Lower lobe of right lung (tissue), 2 donors: ENCODE measurements at places on chromosomes 6 and 20. TPM values are rescaled to one million over a fixed set of nuclear protein-coding genes. Genes with fewer than 3 reads are reported as not detected.

DNA sequence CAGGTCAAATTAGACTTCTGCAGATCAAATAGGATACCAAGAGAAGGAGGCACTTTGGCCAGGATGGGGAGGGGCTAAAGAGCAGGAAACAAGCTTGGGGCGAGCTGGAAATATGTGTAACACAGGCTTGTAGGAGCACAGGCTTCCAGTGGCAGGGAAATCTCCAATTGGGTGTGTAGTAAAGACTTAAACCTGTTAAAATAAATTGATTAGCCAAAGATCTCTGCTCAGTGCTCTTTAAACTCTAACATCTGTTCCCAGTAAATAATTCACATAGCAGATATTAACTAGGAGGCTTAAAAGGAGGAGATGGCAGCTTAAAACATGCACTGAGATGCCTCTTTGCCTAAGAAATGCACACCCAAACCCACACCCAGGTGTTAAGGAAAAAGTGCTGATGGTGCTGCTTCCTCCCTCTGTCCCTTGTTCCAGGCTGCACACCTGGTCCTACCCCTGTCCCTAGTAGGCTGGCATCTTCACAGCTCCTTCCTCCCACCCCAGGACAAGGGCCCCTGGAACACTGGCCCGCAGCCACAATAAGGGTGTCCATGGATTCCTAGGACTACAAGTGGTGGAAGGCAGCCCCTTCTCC is 93.5 kb upstream of the MLN start:
- no peak for DNase-seq

- DNase-seq: no peak
Measured at GRCh38 chr20:3013771-3014170, 29.7 kb upstream of the GNRH2 start.

DNA sequence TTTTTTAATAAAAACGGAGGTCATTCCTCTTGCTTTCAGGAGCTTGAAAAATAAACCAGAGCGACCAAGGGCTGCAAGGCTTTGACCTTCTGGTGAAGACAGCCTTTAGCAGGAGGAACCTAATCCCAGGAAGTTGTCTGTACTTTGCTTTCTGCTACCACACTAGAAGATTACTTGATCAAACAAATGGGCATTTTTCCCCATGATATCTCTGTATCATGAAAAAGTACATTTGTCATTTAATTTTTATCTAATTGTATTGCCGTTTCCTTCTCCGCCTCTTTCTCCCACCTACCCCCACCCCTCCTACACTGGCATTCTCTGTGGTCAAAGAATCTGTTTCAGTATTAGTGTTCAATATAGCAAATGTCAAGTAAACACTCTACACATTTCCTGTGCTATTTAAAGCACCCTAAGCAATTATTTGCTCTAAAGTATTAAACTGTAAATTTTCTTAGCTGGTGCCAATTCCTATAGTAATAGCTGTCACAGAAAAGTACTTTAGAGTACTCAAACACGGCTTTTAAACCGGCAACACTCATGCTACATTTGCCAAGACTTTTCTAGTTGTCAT is 29.7 kb downstream of the ATXN1 start:
- DNase-seq: no peak

GRCh38 chr6:25147223-25147622 is 132.0 kb upstream of the CARMIL1 start:
- DNase-seq: no peak

DNA sequence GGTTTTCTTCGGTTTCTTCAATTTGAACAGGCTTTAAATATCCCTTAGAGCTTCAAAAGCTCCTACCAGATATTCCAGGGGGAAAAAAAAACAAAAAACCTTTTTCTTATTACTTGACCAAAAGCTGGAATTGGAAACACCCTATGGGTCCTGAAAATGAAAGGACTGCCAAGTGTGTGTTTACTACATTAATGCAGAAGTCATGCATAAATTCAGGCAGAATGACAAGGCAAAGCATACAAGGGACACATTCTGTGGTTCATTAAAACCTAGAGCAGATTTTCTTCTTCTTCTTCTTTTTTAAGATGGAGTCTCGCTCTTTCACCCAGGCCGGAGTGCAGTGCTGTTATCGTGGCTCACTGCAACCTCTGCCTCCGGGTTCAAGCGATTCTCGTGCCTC is 119.1 kb downstream of the GMDS start:
- no peak for DNase-seq

- no peak for DNase-seq
Measured at GRCh38 chr6:143967706-143968376, 40.2 kb downstream of the PLAGL1 start.

DNA sequence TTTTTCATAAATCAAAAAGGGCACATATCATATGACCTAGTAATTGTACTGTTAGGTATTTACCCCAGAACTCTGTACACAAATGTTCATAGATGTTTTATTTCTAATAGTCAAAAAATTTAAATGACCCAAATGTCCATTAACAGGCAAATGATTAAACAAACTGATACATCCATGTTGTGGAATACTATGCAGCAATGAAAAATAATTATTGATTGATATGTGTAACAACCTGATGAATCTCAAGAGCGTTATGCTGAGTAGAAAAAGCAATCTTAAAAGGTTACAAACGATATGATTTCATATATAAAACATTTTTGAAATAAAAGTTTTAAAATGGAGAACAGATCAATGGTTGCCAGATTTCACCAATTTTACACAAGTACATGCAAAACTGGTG is 18.1 kb downstream of the HTR1B start:
- DNase-seq: no peak

DNA sequence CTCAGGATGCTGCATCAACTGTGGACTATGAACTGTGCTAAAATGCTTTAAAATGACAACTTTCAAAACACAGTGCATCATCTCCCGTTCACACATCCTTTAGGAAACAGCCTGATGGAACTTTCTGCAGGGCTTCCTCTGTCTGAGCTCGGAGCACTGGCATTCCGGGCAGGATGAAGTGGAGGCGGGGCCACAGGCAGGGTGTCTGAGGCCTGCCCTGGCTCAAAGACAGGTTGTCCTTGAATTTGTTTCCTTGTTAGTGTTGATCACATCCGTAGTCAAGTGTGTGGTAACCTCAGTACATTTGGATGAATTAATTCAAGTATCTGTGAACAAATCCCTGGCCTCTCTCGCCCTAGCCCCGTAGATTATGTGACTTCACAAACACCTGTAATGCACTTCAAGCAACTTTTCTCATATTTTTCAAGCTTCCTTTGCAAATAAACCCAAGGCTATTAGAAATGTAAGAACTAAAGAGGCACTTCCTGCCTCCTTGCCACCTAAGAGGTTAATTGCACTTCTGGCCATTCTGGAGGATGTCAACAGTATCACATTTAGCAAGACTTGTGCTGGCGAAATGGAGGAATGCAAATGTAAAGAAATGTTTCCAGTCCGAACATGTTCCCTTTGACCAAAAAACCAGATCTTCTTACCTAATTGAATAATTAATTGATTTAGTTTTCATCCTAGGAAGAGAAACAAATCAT is 3.1 kb downstream of the CD93 start:
- DNase-seq: peak; percentile 88

- DNase-seq: no peak
Measured at GRCh38 chr6:53363341-53364079, 14.8 kb upstream of the ELOVL5 start.

DNA sequence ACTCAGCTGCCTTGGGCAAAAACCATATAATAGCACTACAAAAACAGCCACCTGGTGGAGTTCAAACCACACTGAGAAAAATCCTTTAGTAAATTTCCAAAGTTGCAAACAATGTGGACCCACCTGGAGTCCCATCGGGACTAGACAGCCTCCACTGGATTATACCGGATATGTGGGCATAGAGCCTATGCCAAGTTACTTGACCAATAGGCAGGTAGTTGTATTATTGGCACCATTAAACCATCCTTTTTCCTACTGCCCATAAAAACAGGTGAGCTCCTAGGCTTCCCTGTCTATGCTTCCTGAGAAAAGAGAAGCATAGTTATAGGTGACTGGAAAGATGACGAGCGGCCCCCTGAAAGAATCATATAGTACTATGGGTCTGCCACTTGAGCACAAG is 51.7 kb upstream of the ADGRF4 start:
- DNase-seq: no peak

- no peak for DNase-seq
Measured at GRCh38 chr6:144075187-144075586, 20.2 kb downstream of the SF3B5 start.

- DNase-seq: peak; percentile 98
Measured at GRCh38 chr20:47501482-47502270, at the start of gene NCOA3. Gene NCOA3 (plus strand): TSS chr20:47501887. CDS start chr20:47622248, 120,361 bp downstream.

- no peak for DNase-seq
Measured at GRCh38 chr6:106626485-106626884, 2.8 kb downstream of the RTN4IP1 start.

- no peak for DNase-seq
Measured at GRCh38 chr6:99353126-99353525, 3.7 kb upstream of the FAXC start.

IL20RA gene
- total RNA-seq: 10.9 TPM

PNPLA1 gene
- 0.27 TPM for total RNA-seq

FAM209B gene
- 0.59 TPM for total RNA-seq

LEMD2 gene
- total RNA-seq: 53.6 TPM

ENPP3 gene
- total RNA-seq: 1.7 TPM

NMBR gene
- total RNA-seq: not detected

SLC22A3 gene
- 37.7 TPM for total RNA-seq

INSM1 gene
- total RNA-seq: not detected
